G401 (cell line): ENCODE measurements at places on chromosomes 2 and 18. TPM values are rescaled to one million over a fixed set of nuclear protein-coding genes. Genes with fewer than 3 reads are reported as not detected.

NEU2 gene
- total RNA-seq, result not detected in 2 replicates

MOGAT1 gene
- total RNA-seq, result not detected in 2 replicates

C2orf72 gene
- total RNA-seq, result 9.3 and 27.9 TPM in 2 replicates

OTX1 gene
- total RNA-seq, result 0.68 and 0.81 TPM in 2 replicates

MC4R gene
- total RNA-seq, result not detected in 2 replicates

GALNT14 gene
- 0.43 TPM in 1 of 2 replicates, not detected in the other for total RNA-seq

ABCG5 gene
- total RNA-seq, result not detected in 2 replicates

TMX3 gene
- total RNA-seq, result 32.2 and 80.9 TPM in 2 replicates

RGPD4 gene
- 0.03 TPM in 1 of 2 replicates, not detected in the other for total RNA-seq

INPP5D gene
- 1.3 and 5.1 TPM in 2 replicates for total RNA-seq

PTH2R gene
- total RNA-seq, result 0.54 TPM in 1 of 2 replicates, not detected in the other

ANKRD30BL gene
- total RNA-seq, result not detected in 2 replicates

MEP1B gene
- not detected in 2 replicates for total RNA-seq

ADRA2B gene
- 0.37 TPM in 1 of 2 replicates, not detected in the other for total RNA-seq

GKN1 gene
- total RNA-seq, result not detected in 2 replicates

IL36B gene
- not detected in 2 replicates for total RNA-seq
